ENCODE measurements at places on chromosomes 1 and 21. TPM values are rescaled to one million over a fixed set of nuclear protein-coding genes. Genes with fewer than 3 reads are reported as not detected.

DNA sequence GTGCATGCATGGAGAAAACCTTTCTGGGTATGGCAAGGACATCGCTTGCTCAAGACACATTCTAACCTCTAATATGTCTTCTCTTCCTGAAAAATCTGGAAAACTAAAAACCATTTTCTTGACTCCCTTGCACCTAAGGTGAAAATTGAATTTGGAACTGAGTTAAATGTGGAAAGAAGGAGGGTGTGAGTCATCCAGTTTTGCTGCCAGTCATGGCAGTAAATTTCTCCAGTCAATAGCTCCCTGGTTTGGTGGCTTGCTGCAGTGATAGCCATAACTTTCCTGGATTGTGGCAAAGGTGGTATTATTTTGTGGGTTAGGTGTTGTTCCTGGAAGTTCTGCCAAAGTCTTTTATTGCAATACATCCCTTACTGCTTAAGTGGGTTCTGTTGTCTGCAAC lies 2.5 kb downstream of the ZCCHC17 start:
- H3K4me3 ChIP-seq, result no peak overlapping the region
- peaks cover 4% of the 10 kb centered on the region for H3K36me3 ChIP-seq
- H3K4me1 ChIP-seq, result peaks cover 15% of the 10 kb centered on the region
- H3K27me3 ChIP-seq, result no peaks in the 10 kb centered on the region
- no peak for DNase-seq

The CHODL gene
- total RNA-seq, result not detected

DNA sequence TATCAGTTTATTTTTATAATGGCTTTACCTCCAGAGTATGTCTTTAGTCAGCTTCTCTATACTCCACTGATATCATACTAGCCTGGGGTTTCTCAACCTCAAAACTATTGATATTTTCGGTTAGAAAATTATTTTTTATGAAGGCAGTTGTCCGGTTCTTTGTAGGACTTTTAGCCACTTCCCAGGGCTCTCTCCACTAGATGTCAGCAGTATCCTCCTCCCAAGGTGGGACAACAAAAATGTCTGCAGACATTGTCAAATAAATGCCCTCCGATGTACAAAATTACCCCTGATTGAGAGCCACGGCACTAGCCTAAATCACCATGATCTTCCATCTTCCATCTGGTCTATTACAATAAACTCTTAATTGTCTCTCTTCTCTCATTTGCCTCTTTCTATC lies 4.1 kb upstream of the GRIK1 start:
- no peak overlapping the region for H3K27ac ChIP-seq
- H3K4me3 ChIP-seq, result no peak overlapping the region
- H3K36me3 ChIP-seq, result no peaks in the 10 kb centered on the region

DNA sequence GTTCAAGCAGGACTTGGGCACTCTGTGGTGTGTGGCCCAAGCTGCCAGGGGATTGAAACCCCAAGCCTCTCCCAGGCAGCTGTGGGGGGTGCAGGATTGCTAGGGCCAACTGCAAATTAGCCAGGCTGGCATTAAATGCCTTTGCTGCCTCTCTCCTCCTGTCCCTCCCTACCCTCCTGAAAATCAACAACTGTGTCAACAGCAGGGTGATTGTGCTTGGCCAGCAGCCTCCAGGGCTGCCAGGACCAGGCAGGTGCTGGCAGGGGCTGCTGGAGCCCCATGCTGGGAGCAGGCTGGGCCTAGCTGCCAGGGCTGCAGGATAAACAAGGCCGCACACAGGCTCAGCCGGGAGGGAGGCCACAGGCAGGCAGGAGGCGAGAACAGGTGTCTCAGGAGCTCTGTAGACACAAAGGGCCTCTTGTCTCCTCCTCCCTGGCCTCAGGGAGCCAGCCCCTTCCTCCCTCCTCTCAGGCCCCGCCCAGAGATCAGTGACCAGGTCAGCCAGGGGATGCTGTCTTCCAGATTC lies 11.4 kb downstream of the SOX13 start:
- peaks cover 21% of the 10 kb centered on the region for H3K4me1 ChIP-seq
- no peak for DNase-seq
- H3K27me3 ChIP-seq, result peaks cover 15% of the 10 kb centered on the region
- H3K36me3 ChIP-seq, result no peaks in the 10 kb centered on the region

The STYXL2 gene
- not detected for total RNA-seq

- H3K27me3 ChIP-seq, result no peaks in the 10 kb centered on the region
- no peak overlapping the region for H3K4me3 ChIP-seq
- no peaks in the 10 kb centered on the region for H3K36me3 ChIP-seq
- no peak overlapping the region for H3K27ac ChIP-seq
- H3K4me1 ChIP-seq, result no peaks in the 10 kb centered on the region
Measured at GRCh38 chr1:150021191-150021694, 10.7 kb upstream of the OTUD7B start.

GRCh38 chr21:35449846-35450245 lies 400.7 kb upstream of the RUNX1 start:
- H3K27ac ChIP-seq, result no peak overlapping the region
- H3K4me1 ChIP-seq, result no peaks in the 10 kb centered on the region
- no peak for DNase-seq
- H3K4me3 ChIP-seq, result no peak overlapping the region
- H3K27me3 ChIP-seq, result peaks cover 3% of the 10 kb centered on the region

GRCh38 chr21:29350246-29350779 lies 51.6 kb downstream of the BACH1 start:
- H3K4me3 ChIP-seq, result no peak overlapping the region
- H3K36me3 ChIP-seq, result peaks cover 2% of the 10 kb centered on the region
- no peaks in the 10 kb centered on the region for H3K4me1 ChIP-seq
- no peak for DNase-seq

DNA sequence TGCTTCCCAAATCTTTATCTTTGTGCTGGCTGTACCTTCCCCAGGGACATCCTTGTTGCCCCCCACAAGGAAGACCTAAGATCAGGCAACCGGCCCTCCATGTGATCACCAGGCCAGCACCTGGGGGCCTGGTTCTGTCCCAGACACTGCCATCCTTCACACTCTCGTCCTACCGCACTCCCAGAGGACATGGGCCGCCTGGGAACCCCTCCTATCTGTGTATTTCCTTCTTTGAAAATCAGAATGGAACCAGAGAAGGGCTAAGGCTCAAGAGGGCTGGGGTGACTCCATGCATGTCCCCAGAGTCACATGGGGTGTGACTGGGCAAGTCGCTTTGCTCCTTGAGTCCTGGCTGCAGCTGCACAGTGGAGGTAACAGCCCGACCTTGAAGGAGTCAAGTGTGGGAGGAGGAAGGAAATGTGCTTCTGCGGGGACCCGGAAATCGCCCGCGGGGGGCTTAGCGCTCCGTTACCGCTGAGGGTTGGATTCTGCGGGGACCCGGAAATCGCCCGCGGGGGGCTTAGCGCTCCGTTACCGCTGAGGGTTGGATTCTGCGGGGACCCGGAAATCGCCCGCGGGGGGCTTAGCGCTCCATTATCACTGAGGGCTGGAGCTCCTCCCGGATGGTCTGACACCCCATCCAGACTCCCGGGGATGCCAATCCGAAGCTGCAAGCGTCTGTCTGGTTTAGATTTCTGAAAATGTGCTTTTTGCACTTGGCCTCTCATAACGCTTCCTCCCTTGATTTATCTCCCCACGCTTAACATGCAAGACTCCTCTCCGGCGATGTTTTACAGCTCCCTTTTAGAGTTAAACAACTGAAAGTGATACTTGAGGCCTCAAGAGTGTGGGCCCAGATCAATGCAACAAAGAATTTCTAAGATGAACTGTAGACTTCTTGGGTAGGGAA lies 278.9 kb downstream of the NPHP4 start:
- H3K27ac ChIP-seq, result no peak overlapping the region
- H3K4me3 ChIP-seq, result no peak overlapping the region
- H3K27me3 ChIP-seq, result peaks cover 28% of the 10 kb centered on the region
- DNase-seq, result no peak
- H3K4me1 ChIP-seq, result no peaks in the 10 kb centered on the region
- no peaks in the 10 kb centered on the region for H3K36me3 ChIP-seq

- no peak overlapping the region for H3K27ac ChIP-seq
- peaks cover 17% of the 10 kb centered on the region for H3K27me3 ChIP-seq
- H3K36me3 ChIP-seq, result no peaks in the 10 kb centered on the region
- H3K4me3 ChIP-seq, result no peak overlapping the region
Measured at GRCh38 chr1:224762046-224762445, 145.9 kb downstream of the CNIH3 start.

DNA sequence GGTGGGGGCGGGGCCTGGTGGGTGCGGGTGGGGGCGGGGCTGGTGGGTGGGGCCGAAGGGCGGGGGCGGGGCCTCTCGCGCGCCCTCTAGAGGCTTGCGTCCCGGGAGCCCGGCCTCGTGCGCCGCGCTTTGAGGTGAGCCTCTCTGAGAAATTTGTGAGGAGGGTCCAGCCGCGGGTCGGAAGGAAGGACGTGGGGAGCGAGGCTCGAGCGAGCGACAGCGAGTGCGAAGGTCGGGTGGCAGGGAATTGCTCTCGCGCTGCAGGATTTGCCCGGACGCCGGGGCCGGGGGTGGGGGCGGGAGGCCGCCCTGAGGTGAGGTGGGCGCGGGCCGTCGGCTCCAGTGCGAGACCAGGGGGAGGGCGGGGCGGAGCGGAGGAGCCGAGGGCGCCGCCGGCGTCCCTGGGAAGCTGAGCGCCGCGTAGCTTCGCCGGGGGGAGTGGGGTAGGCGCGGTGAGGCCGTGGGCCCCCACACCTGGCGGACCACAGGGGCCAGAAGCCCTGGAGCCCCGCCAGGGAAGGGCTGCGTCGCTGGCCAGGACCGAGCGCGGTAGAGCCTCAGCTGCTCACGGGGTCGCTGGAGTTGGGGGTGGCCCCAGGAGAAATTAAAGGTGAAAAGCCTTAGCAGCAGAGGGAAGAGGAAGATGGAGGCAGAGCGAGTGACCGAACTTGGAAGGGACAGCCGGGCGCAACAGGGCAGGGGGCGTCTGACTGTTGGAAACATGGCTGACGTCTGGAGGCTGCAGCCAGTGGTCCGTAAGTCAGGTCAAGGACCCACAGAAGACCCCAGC lies 754 bp upstream of the LSS start:
- H3K4me3 ChIP-seq, result peak overlapping the region; percentile 50
- H3K27me3 ChIP-seq, result no peaks in the 10 kb centered on the region
- peaks cover 2% of the 10 kb centered on the region for H3K4me1 ChIP-seq
- no peak for DNase-seq
- peak overlapping the region; percentile 1 for H3K27ac ChIP-seq

The NOS1AP gene
- total RNA-seq, result 0.09 TPM

GRCh38 chr1:9901148-9902059 lies 8.7 kb downstream of the CTNNBIP1 start:
- no peaks in the 10 kb centered on the region for H3K36me3 ChIP-seq
- no peaks in the 10 kb centered on the region for H3K27me3 ChIP-seq
- no peaks in the 10 kb centered on the region for H3K4me1 ChIP-seq
- no peak overlapping the region for H3K27ac ChIP-seq

DNA sequence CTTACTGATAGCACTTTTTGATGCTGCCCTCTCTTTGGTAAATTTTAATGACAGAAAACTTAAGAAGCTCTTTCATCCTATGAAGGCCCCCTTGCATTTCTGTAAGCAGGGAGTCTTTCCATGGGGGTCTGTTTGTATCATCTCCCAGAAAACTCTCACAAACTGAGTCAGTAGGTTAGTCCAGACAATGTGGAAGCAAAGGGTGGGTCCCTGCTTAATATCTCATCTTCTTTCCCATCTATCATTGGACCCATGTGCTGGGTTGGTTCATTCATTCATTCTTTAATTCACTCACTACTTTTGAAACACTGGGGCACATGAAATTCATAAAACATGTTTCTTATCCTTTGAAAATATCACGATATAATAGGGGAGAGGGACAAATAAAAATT lies 164.3 kb downstream of the NTMT2 start:
- H3K27me3 ChIP-seq, result no peaks in the 10 kb centered on the region
- no peaks in the 10 kb centered on the region for H3K4me1 ChIP-seq
- no peak for DNase-seq
- no peak overlapping the region for H3K4me3 ChIP-seq
- no peaks in the 10 kb centered on the region for H3K36me3 ChIP-seq
- H3K27ac ChIP-seq, result no peak overlapping the region

- H3K27me3 ChIP-seq, result peaks cover 6% of the 10 kb centered on the region
- H3K4me1 ChIP-seq, result no peaks in the 10 kb centered on the region
- no peaks in the 10 kb centered on the region for H3K36me3 ChIP-seq
- H3K27ac ChIP-seq, result no peak overlapping the region
- H3K4me3 ChIP-seq, result no peak overlapping the region
- DNase-seq, result no peak
Measured at GRCh38 chr1:112322018-112322417, 74.0 kb upstream of the CTTNBP2NL start.

DNA sequence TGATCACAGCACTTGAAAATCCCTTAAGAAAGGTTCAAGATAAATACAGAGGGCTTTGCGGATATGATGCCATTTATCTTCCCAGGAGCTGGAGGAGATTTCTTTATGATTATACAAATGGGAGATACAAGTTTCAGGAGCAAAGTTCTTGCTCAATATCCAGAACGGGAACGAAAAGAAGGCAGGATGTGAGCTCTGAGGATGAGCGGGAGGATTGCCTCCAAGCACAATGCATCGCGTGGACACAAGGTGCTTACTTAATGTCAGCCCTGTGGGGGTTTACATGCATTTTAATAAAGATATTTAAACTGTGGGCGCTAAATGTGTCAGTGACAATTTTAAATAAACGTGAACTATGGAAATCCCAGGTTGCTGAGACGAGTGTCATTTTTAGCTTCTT lies 59.0 kb downstream of the SYT6 start:
- H3K4me1 ChIP-seq, result no peaks in the 10 kb centered on the region
- H3K27me3 ChIP-seq, result no peaks in the 10 kb centered on the region
- H3K4me3 ChIP-seq, result no peak overlapping the region
- no peak overlapping the region for H3K27ac ChIP-seq

DNA sequence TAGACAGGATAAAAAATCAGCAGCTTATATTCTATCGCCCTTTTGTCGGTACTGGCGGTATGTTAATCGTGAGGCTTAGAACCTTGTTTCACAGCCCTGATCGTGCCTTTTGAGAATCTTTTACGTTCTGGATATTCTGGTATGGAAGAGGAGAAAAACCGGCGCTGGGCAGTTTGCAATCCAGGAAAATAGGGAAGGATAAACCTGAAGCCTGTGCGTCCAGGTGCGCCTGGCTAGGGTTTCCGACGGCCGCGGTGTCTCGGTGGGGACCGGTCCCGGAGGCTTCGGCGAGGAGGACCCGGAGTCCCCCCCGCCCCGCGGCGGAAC lies 258 bp upstream of the SYPL2 start:
- H3K4me3 ChIP-seq, result peak overlapping the region; percentile 65
- no peak for DNase-seq
- H3K4me1 ChIP-seq, result no peaks in the 10 kb centered on the region
- H3K36me3 ChIP-seq, result no peaks in the 10 kb centered on the region
- H3K27me3 ChIP-seq, result peaks cover 61% of the 10 kb centered on the region

DNA sequence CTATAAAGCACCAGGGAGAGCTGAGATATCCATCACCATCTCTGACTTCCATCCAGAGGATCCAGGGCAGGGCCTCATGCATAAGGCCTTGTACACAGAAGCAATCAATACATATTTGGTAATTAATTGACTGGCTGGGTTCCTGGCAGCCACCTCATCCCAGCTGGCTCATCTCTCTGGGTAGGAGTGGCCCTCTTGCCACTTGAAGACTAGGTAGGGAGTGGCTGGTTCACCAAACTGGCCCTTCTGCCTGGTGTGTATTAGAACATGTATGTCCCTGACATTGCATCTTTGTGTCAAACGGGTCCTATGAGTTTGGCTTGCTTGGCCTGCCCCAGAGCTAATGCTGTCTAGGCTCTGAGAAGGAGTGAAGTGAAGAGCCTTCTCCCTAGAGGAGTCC lies 11.8 kb downstream of the NUAK2 start:
- no peak overlapping the region for H3K4me3 ChIP-seq
- no peaks in the 10 kb centered on the region for H3K27me3 ChIP-seq
- H3K4me1 ChIP-seq, result peaks cover 83% of the 10 kb centered on the region
- H3K27ac ChIP-seq, result no peak overlapping the region

- H3K27me3 ChIP-seq, result no peaks in the 10 kb centered on the region
- no peak for DNase-seq
- no peak overlapping the region for H3K4me3 ChIP-seq
Measured at GRCh38 chr1:76267631-76268030, 193.1 kb downstream of the ST6GALNAC3 start.
